ENCODE measurements at places on chromosomes 5 and 9.

- DNase-seq: no peak
Observed at GRCh38 chr9:125003332-125003731, 62.4 kb upstream of the GOLGA1 start.

DNA sequence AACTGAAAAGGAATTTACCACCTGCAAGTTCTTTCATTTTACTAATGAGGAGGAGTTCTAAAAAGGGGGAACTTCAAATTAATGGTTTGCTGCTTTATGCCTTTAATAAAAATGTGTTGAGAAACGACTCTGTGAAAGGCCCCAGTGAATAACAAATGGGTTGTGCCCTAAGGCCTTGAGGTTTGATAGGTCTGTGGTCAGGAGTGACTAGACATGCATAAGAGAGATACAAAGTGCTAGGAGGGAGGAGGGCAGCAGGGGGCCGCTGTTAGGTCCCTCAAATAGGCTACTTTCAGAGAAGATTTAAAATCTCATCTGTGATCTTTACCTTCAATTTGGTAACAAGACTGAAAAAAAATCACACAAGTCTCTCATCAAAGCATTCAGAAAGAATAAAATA lies 58.3 kb downstream of the FAM81B start:
- DNase-seq: no peak

GRCh38 chr9:94623253-94623652 lies 16.1 kb downstream of the FBP1 start:
- DNase-seq: no peak

DNA sequence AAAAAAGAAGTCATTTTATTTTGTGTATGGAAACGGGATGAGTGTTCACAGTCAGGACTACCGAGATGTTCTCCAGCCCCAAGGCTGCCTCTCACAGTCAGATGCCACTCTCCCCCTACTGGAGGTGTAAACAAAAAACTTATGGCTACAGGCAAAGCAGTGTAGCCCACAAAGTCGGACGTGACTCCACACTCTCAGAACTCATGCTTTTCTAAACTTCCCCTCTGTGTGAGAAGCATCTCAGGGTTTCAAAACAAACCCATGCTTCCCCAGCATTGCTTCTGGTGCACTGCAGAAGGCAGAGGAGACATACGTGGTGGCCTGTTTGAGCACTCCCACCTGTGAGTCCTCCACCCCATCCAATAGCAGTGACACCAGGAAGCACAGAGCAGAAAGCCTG lies 580.3 kb downstream of the BNC2 start:
- no peak for DNase-seq

DNA sequence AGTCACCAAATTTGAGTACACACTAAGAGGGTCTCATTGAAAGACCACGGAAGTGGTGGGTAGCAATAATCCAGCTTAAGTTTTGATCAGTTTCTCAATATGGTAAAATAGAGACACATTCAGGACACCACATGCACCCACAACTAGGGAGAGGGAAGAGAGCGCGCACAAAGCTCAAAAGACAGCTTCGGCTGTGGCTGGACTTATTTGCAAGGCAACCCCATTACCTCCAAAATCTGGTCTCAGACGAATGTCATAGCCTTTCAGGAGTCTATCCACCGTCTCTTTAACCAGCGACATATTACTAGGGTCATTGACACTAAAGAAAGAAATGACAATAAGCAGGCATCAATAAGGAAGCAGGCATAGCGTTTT lies 443 bp downstream of the GABRB2 start:
- DNase-seq: no peak

DNA sequence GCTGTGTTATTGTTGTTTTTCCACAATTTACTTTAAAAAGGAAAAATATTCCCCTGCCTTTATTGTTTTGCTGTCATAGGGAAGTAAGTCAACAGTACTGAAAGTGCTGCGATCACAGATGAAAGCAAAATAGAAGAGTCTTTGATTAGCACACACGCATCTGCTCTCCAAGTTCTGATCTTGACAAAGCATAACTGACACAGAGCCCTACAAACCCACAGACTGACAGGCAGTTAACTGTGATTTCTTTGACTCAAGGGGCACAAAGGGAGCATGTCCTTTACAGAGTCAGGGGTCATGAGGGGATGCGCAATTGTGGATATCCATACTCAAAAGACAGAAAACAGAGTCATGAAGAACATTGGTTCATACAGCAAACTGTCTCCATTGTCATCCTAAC lies 123.7 kb downstream of the SNCAIP start:
- DNase-seq: no peak

GRCh38 chr9:99259231-99259918 lies 37.3 kb downstream of the SEC61B start:
- DNase-seq: no peak

DNA sequence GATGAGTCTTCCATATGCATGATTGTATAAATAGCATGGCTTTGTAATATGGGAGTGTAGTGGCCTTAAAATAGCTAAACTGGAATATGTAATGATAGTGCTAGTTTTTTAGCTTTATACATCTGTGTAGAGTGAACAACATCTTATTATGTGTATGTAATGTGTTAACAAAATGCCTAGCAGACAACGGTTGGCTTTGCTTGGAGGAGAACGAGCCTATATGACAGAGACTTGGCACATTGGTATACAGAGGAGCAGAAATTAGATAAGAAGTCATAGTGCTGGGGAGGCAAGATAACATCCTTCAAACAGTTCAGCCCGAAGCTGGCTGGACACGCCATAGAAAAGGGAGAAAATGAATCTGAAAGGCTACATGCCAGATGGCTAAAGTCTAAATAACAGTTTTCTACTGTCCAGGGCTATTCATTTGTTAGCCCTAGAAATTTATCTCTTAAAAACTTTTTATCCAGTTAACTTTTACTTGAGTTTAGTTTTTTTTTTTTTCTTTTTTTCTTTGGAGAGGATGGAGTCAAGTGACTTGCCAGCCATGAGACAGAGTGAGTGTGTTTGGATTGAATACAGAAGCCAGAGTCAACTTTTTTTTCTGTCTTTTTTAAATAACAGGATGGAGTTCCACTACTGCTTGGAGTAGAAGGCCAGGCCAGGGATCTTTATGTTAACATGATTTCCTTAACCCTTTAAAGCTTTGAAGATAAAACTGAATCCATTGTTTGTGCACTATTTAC lies 214.4 kb upstream of the ACTBL2 start:
- DNase-seq: no peak

GRCh38 chr5:154791535-154791934 lies 36.4 kb downstream of the LARP1 start:
- no peak for DNase-seq

DNA sequence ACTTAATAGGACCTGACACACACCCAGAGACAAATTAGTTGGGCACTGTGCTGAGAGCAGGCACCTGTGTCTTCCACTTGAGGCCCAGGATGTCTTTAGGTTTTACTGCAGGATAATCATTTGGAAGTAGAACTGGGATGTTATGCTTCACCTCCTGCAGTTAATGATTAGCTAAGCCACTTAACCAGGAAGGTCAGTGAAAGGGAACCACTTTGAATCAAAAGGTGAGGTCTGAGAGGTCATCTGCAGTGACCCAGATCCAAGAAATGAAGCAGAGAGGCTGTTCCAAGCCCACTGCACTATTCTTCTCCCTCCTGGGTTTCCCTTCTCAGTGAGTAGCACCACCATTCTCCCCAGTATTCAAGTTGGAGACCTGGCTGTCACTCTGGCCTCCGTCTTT lies 110.5 kb downstream of the SNX18 start:
- DNase-seq: no peak

- no peak for DNase-seq
Observed at GRCh38 chr5:144794922-144795321, 624.2 kb downstream of the KCTD16 start.

- no peak for DNase-seq
Observed at GRCh38 chr5:157444224-157444623, 15.8 kb upstream of the NIPAL4 start.

DNA sequence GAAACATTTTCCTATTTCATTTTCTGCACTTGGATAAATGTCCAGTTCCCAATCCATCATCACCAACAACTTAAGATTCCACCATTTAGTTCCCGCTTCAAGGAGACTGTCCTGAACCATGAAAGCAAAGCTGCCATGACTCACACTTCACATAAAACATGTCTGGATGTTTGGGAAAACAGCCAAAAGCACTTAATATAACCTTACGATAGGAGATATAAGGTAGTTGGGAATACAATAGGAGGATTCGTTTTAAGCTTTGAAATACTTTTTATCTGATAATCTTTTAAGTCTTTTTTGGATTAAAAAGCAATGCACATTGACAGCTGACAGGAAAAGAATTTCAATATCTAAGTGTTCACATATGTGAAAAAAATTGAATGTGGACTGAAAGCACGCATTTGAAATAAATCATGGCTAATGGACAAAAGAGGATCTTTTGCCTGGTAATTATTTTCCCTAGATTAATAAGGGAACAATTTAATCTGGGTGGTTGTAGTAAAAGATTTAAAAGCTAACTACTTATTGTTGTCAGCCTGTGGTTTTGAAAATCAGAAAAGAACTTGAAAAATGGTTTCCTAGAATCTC lies 17.3 kb upstream of the TGFBI start:
- DNase-seq: no peak

DNA sequence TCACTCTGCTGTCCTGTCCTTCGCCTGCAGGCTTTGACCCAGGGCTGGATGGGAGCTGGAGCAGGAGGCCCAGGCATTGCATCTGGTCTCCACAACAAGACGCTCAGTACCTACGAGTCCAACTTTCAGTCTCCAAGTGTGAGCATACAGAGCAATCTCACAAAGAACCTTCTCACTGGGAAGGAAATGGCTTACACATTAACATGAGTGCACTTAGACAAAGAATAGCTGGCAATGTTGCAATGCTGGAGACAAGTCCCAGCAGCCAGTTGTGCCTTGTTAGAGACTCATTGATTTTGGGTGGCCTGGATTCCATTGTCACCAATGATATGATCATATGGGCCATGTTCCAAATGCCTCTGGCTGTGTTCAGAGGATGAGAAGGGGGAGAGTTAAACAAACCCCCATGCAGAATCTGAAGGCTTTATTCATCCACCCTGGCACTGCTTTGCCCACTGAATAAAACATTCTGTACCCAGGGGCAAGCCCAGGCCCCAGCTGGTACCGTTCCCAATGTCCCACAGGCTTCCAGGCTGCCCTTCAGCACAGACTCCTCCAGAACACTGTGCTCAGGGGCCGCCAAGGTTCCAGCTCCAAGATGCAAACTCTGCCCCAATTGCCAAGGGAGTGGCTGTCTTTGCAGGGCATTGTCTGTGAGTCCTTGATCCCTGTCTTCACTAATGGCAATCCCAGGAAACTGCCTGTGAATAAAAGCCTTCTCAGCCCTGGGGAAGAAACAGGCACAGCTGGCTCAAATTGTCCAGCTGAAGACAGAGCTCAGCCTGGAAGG lies 185.5 kb downstream of the HSD17B3 start:
- DNase-seq: no peak

DNA sequence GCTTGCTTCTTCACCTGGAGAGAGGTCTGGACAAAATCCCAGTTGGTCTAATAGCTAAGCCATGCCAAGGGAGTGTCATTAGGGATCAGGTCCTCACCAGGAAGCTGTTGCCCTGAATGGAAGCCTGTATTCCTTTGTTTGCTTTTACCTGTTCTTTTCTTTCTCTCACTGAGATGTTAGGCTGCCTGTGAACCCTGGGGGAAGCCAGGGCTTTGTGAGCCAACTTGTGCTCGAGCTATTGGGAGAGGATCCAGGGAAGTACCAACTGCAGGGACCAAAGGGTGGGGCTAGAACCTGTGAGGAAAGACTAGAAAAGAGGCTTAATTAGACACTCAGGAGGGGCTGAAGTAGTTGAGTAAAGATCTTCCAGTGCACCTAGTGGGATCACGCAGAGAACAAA lies 451.2 kb upstream of the TLE4 start:
- no peak for DNase-seq

DNA sequence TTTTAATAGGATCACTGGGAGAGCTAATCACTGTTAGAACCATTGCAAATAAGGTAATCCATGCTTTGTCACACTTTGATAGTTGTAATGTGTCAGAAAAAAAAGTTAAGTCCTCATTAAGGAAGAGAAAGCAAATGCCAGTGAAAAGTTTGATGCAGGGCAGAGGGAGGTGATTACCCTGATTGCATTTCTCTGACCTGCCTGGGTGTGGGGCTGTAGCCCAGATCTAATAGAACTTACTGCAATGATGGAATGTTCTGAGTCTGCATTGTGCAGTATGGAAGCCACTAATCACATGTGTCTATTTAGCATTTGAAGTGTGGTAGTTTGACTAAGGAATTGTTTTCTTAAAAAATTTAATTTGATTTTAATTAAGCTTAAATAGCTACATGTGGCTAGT lies 202.7 kb downstream of the ATP10B start:
- DNase-seq: no peak

GRCh38 chr5:88536146-88536545 lies 267.5 kb upstream of the TMEM161B start:
- no peak for DNase-seq

DNA sequence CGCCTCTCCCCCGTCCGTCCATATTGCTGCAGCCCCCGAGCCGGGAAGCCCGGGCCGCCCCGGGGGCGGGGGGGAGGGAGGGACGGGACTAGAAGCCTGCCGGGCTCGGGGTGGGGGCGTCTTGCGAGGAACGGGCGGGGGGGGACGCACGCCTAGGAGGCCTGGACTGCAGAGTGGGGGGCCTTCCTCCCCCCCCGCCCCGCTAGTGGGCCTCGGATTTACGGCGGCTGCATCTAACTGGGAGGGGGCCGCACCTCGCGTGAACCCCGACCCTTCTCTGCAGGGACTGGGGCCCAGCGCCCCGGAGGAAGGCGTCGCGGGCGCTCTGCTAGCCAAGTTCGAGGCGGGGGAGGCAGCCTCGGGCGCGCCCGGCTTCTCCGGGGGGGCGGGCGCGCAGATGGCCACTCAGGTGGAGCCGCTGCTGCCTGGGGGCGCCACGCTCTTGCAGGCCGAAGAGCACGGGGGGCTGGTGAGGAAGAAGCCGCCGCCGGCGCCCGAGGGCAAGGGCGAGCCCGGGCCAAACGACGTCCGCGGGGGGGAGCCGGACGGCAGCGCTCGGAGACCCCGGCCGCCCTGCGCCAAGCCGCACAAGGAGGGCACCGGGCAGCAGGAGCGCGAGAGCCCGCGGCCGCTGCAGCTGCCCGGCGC lies at the start of gene LARP1:
LARP1 (plus strand) TSS at position 17 of the 648 bp plus-strand sequence; CDS start at position 398, 381 bp downstream.
- no peak for DNase-seq

DNA sequence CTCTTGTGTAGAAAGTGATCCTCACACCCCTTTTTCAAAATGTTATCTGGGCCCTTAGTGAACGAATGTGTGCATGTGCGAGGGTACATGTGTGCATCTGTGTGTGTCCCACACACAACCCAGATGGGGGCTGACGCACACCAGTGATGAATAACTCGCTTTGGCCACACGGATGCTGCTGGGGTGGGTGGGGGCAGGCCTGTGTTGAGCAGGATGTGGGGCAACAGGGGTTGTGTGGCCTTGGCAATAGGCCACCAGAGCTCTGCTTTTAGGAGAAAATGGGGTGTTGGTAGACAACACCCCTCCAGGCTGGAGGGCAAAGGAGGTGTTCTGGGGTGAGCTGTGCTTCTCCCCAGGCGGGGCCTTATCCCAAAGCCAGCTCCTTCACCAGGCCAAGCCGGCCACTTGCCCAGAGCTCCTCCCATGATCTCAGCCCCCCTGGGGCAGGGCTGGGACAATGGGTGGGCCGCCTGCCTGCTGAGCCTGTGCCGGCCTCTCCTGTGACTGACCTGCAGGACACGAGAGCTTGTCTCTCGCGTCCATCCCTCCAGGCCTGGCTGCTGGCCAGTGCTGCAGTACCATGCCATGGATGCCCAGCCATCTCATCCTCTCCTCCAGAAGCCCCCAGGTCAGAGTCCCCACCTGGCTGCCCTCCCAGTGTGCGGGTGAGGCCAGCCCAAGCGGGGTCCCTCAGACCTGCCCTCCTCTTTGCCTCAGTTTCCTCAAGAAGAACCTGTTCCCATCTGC lies 1.7 kb downstream of the DBN1 start:
- peak; percentile 56 for DNase-seq

Measured in stimulated activated CD8-positive, alpha-beta memory T cell treated with anti-CD3 and anti-CD28 coated beads, Interleukin-2, amount 100 ng/mL, for 48 hours (primary cell).